NCI-H1048 (cell line): ENCODE measurements at places on chromosomes 12 and 14.

DNA sequence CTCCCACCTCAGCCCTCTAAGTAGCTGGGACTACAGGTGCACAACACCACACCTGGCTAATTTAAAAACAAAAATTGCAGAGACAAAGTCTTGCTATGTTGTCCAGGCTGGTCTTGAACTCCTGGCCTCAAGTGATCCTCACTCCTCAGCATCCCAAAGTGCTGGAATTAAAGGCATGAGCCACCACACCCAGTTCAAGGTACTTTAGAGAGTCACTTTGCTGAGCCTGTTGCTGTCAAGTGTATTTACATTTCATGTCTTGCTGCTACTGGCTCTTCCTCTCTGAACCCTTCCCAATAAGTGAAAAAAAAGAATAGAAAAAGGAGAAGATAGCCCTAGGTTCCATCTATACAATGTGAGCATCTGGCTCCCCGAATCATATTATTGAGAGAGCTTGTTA is 38.4 kb downstream of the SLCO1A2 start:
- no peak for DNase-seq

DNA sequence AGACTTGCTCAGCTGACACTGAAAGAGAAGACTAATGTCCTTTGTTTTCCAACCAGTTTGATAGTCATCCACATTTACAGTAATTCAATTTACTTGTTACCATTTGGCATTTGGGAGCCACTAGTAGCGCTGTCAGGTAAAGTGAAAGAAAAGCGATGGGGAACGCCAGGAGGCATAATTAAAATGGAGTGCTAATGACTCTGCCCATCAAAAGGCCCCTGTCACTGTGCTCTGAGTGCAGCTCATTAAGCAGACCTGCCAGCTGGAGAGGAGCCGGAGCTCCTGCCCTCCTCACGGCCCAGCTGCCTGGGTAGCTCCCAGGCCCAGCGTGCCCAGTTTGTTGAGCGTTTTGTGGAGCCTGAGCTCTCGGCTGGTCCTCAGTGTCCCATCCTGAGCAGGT is 463.6 kb upstream of the CCDC196 start:
- no peak for DNase-seq

DNA sequence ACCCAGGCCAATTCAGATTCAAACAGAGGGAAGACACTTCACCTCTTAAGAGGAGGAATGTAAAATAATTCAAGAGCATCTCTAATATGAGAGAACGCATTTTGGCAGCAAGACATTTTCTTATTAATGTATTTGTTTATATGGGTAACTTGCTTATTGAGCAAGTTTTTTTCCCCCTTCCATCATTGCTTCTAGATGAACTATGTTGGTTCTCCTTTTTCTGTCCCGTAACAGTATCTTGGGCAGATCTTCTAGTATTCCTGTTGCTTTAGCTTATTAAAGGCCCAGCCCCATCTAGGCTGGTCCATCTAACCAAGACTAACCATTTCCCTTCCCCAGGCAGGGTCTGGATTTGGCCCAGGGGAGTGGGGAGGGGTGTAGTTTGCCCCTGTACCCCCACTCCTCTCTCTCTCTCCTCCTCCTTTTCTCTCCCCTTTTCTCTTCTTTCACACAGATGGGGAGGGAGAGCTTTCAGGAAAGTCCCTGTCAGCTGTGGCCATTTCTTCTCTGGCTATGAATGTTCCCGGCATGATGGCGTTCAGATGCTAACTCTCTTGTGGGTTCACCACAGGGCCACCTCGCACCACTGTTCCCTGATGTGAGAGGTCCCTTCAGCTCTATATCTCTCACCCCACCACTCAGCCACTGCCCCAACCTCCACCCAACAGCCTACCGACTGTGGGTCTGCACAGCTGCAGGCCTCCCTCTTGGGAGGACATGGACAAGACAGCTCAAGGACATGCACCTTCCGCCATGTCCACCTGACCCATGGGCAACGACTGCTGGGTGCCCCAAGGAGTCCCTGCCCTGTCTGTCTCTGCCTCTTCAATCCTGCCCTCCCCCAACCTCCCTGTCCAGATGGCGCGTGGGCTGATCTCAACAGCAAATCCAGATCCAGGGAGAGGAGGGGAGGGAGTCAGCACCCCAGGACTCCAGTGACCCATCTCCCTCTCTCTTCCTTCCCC is 15.8 kb upstream of the RPS6KL1 start:
- no peak for DNase-seq

GRCh38 chr12:92064422-92064821 is 81.2 kb downstream of the BTG1 start:
- no peak for DNase-seq

DNA sequence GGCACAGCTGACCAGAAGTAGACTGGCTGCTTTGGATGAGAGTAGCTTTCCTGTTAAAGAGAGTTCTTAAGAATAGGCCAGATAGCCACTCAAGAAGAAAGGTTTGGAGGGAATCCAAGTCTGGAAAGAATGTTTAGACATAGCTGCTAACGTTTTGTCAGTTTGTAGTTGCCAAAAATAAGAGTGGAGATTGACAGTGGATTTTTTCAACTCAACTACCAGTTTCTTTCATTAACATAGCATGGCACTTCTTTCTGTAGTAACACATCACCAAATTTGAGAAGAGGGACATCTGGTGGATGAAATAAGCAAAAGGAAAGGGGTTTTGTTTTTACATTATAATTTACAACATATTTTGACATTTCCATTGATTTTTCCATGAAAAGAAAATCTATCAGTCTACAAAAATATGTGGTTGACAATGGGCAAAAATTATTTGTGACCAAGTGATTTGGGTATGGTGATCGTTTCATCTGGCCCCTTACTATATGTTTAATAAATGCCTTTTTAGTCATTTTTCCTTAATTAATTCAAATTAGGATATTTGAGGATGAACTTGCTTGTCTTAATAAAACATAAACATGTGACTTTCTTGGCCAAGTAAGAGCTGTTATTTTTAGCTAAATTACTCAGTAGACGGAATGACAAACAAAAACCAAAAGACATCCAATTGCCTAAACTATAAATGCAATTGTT is 71.1 kb downstream of the PTPRR start:
- DNase-seq, result no peak

DNA sequence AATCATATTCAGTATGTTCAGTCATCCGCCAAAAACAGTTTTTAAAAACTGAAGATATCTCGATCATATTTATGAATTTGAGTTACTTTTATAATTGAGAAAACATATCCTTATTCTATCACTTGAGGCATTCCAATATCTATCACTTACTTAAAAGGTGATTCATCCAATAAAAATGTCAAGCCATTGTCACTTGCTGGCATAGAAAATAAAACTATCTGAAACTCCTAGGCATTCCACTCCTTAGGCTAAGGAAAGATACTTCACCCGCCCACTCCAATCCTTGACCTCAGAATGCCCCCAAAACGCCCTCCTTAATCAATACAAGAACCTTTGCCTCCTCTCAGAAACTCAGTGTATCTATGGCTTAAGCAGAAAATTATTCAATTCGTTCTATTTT is 51.3 kb upstream of the AMIGO2 start:
- DNase-seq, result no peak

GRCh38 chr14:96590190-96590864 is 88.1 kb downstream of the PAPOLA start:
- no peak for DNase-seq

DNA sequence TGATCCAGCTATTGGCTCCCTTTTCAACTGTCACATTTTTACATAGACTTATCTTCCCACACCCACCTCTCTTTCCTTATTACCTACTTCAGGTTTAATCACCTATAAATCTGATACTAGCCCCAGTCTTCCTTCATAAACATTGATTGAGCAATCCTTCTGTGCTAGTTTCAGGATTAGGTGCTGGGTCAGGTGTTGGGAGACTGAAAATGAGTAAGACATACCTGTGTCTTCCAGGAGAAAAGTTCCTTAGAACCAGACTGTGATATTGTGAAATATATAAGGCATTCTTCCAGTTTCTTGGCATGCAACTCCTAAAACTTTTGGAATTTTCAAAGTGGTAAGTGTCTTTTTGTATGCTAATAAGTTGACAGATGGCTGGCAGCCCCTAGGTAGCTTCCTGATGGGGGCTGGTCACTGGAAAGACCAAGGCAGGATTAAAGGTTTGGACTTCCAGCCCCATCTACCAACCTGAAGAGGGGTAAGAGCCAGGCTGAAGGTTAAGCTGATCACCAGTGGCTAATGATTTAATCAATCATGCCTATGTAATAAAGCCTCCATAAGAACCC is 4.6 kb downstream of the ANO6 start:
- no peak for DNase-seq

DNA sequence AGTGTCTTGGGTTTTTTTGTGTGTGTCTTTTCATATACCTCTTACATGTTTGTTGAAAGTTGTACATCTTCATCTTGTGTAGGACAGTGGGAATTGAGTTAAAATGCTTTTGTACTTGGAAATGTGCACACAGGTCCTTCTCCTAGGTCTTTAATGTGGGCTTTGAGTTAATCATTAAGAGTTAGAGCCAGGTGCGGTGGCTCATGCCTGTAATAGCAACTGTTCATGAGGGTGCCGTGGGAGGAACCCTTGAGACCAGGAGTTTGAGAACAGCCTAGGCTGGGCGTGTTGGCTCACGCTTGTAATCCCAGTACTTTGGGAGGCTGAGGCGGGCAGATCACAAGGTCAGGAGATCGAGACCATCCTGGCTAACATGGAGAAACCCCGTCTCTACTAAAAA is 13.9 kb downstream of the CLECL1 start:
- DNase-seq, result no peak

DNA sequence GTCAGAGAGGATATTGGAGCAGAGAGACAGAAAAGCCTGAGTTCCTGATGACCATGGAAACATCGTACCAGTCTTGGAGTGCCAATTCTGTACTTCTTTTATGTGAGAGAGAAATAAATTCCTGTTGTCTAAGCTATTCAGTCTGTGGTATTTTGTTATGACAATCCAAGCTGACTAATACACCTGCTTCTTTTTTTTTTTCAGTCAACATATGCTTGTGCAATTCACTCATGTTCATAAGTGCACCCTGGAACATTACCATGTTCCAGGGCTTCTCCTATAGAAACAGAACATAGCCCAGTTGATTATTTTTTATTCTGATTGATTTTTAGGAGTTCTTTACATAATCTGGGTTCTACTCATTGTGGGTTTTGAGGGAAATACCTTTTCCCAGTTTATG is 1.7 kb upstream of the CHPT1 start:
- no peak for DNase-seq

- DNase-seq, result no peak
Measured at GRCh38 chr14:72744416-72745120, 149.3 kb downstream of the DPF3 start.

GRCh38 chr12:49696723-49697122 is 10.5 kb downstream of the FMNL3 start:
- no peak for DNase-seq

- DNase-seq, result no peak
Measured at GRCh38 chr12:42262271-42262670, 24.2 kb upstream of the YAF2 start.

GRCh38 chr12:6112004-6112403 is 12.5 kb downstream of the VWF start:
- DNase-seq, result no peak

DNA sequence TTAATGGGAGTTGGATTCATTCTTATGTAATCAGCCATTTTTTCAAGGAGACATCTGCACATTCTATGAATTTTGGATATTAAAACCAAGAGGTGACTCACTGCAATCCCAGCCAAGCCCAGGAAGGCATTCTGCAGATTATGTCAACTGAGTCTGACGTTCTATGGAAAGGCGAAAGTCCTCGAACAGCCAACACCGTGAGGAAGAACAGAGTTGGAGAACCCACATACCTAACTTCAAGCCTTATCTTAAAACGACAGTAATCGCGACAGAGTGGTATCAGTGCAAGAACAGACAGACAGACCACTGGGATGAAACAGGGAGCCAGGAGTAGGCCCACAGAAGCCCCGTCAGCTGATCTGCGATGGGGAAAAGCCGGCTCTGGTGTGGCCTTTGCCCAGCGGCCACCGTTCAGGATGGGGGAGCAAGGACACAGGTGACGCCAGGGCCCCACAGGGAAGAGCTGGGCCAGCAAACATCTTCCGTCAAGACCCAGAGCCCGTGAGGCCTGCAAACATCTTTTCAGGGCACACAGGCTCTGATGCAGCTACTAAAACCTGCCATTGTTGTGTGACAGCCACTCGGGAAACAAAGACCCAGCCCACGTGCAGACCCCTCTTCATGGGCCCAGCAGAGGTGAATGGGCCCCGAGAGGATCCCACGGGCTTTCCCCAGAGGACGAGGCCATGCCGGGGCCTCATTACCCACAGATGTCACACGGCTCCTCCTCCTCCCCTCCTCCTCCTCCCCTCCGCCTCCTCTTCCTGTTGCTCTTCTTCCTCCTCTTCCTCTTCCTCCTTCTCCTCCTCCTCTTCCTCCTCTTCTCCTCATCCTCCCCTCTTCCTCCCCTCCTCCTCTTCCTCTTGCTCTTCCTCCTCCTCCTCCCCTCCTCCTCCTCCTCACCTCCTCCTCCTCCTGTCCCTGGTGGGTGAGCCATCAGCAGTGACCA is 277.6 kb downstream of the ADGRD1 start:
- no peak for DNase-seq

GRCh38 chr14:106635569-106635968 is 1109.2 kb downstream of the TMEM121 start:
- no peak for DNase-seq
